M059J (cell line): ENCODE measurements at places on chromosomes 2 and 18. TPM values are rescaled to one million over a fixed set of nuclear protein-coding genes. Genes with fewer than 3 reads are reported as not detected.

GRCh38 chr2:178478439-178479274 is at the start of gene FKBP7:
TSS of gene FKBP7 (minus strand) at chr2:178478600. CDS start at chr2:178478499, 101 bp downstream.
- DNase-seq: peak; percentile 84

- DNase-seq: no peak
These were observed 205.2 kb downstream of the EIPR1 start for GRCh38 chr2:3172265-3172935.

- DNase-seq: no peak
These were observed 21.3 kb upstream of the SP140L start for GRCh38 chr2:230305416-230306275.

- DNase-seq: no peak
These were observed 13.0 kb downstream of the PTPN4 start for GRCh38 chr2:119772767-119773166.

GRCh38 chr2:227717687-227718567 is at the start of gene SLC19A3:
TSS of gene SLC19A3 (minus strand) at chr2:227718028. CDS start at chr2:227702318, 15,710 bp downstream.
- DNase-seq: peak; percentile 66

GRCh38 chr18:22387787-22388186 is 29.9 kb downstream of the CTAGE1 start:
- DNase-seq: no peak

The ONECUT2 gene
- 1.2 and 1.5 TPM in 2 replicates for total RNA-seq

The AAMP gene
- 108 and 153 TPM in 2 replicates for total RNA-seq

GRCh38 chr2:189794310-189794709 is 10.1 kb downstream of the PMS1 start:
- DNase-seq: no peak

The INPP5D gene
- not detected in 2 replicates for total RNA-seq

GRCh38 chr2:78940998-78941397 is 84.5 kb upstream of the REG3G start:
- no peak for DNase-seq

- no peak for DNase-seq
These were observed 156.7 kb downstream of the WDR7 start for GRCh38 chr18:56807901-56808300.

The ALLC gene
- not detected in 2 replicates for total RNA-seq

DNA sequence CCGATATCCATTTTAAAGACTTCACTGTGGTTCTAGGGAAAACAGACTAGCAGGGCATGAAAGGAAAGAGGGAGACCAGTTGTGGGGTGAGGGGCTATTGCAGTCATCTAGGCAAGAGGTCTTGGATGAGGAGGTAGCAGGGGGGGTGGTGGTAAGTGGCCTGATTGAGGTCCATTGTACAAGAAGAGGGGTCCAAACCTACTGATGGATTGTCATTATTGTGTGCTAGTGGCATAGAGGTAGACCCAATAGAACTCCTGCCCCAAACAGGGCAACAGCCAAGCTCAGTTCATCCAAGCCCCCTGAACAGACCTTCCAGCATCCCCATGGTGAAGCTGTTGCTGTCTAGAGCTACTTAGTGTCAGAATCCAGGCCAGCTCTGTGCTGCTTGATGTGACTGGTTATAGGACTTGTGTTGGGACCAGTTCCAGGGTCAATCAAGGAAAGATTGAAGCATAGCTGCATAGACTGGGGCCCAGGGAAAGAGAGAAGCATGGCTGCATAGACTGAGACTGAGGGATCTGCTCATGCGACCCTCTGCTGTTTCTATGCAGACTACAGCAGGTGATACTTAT is 7.0 kb downstream of the ASAP2 start:
- no peak for DNase-seq

DNA sequence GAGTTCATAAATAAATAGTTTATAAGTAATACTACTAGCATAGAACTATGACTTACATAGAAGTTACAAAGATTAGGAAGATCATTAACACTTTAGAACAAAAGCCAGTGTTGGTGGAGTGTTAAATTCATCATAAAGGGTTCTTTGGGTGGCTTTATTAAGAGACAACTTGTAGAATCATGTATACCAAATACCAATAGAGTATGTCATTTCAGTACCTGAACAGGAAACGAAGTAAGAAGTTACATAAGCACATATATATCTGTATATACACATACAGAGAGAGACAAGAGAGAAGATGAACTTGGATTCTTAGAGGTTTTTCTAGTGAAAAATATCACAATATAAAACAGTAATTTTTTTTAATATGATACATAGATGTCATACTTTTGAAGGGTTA is 82.5 kb upstream of the OTX1 start:
- DNase-seq: no peak

The VWA3B gene
- not detected in 2 replicates for total RNA-seq

GRCh38 chr2:170707821-170708795 is 7.0 kb upstream of the SP5 start:
- no peak for DNase-seq

GRCh38 chr2:205719847-205720246 is 37.5 kb downstream of the NRP2 start:
- DNase-seq: no peak

DNA sequence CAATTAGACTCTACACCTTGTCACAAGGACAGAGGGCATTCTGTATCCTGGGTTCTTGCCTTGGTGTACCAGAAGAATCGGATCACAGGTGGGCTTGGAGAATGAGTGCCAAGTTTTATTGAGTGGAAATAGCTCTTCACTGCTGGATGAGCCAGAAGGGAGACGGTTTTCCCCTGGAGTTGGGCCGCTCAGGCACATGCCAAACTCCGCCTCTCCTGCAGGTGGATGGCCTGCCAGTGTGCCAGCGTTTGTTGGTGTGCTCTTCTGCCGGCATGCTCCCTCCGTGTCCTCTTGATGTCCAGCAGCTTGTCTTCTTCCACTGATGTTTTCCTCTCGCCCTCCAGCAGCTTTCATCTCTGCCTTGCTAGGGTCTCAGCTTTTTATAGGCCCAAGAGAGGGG is 115.5 kb upstream of the RAB27B start:
- DNase-seq: no peak

DNA sequence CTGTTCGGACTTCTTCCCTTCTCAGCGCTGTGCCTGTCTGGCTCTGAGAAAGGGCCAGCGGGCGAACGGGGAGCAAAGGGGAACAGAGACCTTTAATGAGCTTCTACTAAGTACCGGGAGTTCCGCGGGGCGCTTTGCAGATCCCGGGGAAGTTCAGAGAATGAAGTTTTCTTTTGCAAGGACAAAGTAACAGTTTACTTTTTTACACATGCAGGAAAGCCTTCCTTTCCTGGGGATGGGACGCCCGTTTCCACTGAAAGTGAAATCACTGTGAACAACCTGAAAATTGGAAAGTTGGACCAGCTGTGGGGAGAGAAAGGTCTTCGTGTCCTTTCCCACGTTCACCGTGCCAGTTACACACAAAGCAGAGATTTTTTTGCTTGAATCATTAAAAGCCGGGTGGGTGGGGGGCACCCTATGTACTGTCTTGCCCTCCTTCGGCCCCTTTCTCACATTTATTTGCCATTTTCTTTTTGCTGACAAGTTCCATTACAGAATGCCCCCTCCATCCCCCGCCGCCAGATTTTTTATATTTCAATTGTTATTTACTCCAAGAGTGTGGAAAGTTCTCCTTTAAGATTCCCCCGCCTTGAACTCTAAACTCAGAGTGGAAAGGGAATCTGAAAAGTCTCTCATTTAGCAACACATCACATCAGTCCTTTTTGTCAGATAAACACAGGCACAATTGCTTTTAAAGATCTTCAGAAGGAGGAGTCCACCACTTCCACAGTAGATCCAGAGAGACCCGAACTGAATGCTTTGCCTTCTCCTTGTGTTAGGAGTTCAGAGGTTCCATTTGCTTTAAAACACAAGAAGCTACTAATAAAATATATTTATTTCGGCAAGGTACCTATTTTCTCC is 1.1 kb upstream of the FN1 start:
- peak; percentile 59 for DNase-seq

GRCh38 chr2:7043690-7044089 is 126.5 kb downstream of the RNF144A start:
- no peak for DNase-seq

GRCh38 chr2:223081789-223082188 is 29.8 kb downstream of the KCNE4 start:
- no peak for DNase-seq

- DNase-seq: peak; percentile 67
These were observed 1.1 kb downstream of the MAP4K3 start for GRCh38 chr2:39435741-39436591.

GRCh38 chr18:61551586-61551985 is 218.4 kb downstream of the CDH20 start:
- peak; percentile 81 for DNase-seq

DNA sequence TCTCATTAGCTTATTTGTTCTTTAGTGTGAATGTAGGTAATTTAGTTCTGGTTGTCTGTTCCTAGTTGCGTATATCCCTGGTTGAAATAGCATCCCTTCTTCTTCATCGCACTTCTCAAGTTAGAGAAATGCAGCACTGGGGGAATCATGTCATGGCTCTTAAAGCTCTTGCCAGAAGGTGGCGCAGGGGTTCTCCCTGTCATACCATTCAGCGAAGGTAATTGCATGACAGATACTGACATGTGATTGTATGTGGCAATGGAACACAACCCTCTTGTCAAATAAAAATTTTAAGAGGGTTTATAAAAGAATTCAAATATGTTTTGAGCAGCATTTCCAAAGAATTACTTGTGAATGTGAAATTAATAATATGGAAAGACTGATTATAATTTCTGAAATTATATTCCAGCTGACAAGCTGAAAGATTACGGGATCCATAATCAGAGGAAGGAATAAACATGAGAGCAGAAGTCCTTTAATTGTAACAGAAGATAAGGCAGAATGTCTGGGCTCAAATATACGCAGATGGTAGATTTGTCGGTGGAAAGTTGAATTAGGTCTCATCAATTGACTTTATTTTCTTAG is 411.7 kb downstream of the DSEL start:
- peak; percentile 60 for DNase-seq

GRCh38 chr18:8976606-8977005 is 125.9 kb upstream of the NDUFV2 start:
- DNase-seq: peak; percentile 52

The AQP12B gene
- total RNA-seq: not detected in 2 replicates

The CNRIP1 gene
- 22.6 and 27.2 TPM in 2 replicates for total RNA-seq

DNA sequence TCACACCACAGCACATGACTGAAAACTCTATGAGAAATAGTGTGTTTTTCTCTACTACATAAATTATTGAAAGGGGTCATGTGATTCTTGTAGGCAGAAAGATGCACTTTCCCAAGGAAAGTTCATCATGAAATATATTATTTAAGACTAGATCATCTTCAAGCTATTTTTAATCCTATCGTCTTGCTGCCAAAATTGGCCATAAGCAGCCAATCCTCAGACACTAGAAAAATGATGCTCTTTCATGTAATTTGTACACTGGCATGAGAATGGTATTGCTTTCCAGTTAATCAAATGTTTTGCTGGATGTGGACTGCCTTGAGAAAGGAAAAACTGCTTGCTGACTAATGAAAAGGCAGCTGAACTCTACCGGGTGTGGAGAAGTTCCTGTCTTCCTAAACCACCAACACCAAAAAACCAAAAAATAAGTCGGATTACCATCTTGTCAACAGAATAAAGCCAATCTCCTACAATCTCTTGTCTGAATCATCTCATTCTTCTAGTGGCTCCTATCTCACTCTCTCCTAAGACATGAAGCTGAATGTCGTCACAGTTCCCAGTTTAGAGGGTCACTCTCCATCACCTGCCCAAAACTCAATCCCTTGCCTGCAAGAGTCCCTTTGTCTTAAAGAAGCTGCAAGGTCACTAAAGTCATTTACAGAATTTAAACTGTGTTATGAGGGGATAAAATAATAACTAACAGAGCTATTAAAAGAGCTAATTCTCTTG is 5.3 kb downstream of the BCL2 start:
- no peak for DNase-seq

DNA sequence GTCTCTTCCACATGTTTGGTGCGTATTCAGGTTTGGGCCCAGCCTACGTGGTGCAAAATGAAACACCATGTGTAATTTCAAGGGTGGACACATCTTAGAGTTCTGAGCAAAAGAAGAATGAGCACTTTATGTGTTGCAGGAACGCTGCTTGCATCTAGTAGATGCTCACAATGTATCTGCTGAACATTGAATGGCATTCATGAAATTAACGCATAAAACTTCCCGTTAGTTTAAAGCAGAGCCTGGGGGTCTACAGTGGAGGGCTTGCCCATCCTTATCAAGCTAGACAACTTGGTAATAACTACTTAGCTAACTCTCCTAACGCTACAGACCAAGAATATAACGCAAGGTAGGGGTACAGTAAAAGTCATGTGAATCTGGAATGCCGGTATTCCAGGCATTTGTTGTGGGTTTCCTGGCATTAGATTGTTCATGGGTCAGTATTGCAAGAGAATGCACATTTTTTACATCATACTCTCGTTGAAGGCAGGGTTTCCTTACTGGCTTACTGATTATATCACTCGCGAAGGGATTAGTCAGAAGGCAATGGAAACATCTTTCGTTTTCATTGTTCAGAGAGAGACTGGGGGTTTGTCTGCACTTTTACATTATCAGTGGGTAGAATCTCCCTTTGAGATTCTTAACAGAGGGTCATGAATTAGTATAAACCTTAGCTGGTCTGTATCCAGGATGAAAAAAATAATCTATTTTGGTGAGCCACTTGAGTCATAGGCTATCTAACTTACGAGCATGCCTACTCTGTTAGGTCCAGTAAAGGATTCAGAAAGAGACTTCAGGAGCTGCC is 229.5 kb upstream of the EPAS1 start:
- DNase-seq: peak; percentile 98

The ZAP70 gene
- total RNA-seq: not detected in 2 replicates

DNA sequence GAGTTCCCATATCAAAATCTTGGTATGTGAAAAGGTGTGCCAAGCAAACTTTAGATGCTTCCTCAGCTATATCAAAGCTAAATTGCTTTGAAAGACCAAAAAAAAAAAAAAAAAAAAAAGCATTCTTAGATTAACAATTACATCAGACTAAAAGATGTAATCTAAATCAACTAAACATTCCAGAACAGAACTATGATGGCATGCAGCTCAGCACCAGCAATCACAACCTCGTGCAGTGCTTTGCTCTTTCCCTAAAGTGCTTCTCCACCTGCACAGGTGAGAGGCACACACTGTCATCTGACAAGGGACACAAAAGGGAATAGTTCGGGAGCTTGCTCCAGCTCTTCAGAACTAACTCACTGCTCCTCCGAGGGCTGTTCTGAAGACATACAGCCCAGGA is 37.5 kb downstream of the ADAM17 start:
- DNase-seq: no peak

DNA sequence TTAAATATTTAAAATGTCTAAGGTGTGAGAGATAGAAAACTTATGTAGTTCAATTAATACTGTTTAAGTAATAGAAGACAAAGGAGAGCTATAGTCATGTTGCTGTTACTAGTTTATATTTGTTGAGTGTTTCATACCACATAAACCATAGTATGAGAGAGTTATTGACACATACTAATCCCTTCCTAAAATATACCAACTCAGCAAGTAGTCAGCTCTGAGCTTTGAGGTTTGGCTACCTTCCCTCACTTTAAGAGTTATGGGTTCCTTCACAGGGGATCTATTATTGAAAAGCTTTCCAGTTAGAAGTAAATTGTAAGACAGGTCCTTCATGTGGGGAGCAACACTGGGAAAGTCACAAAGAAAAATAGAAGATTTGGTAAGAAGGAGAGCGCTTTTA is 701.6 kb upstream of the ZEB2 start:
- DNase-seq: peak; percentile 24

The GATA6 gene
- total RNA-seq: 4.1 and 4.6 TPM in 2 replicates

The CYP20A1 gene
- 16.9 and 19.9 TPM in 2 replicates for total RNA-seq

- no peak for DNase-seq
These were observed 170.0 kb downstream of the HRH4 start for GRCh38 chr18:24630346-24630880.
